ENCODE measurements at places on chromosomes 7 and 10. TPM values are rescaled to one million over a fixed set of nuclear protein-coding genes. Genes with fewer than 3 reads are reported as not detected.

DNA sequence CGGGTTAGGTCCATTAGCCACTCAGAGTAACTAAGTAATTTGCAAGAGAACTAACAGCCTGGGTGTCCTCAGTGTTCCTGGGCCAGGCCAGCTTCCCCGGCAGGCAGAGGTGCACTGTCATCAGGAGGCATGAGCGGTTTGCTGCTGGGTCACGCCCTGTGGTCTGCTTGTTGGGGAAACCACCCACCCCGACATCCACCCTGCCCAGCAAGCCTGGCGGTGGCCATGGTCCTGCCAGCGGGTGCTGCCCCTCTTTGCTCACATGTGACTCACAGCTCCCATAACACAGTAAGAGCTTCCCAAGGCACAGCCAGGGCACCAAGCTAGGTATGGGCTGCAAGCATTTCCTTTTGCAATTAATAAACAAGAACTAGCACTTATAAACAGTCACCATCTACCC, 75.9 kb downstream of the RGS10 start:
- DNase-seq: no peak

- no peak for DNase-seq
Observed at GRCh38 chr10:16606421-16606820, 84.7 kb upstream of the C1QL3 start.

DNA sequence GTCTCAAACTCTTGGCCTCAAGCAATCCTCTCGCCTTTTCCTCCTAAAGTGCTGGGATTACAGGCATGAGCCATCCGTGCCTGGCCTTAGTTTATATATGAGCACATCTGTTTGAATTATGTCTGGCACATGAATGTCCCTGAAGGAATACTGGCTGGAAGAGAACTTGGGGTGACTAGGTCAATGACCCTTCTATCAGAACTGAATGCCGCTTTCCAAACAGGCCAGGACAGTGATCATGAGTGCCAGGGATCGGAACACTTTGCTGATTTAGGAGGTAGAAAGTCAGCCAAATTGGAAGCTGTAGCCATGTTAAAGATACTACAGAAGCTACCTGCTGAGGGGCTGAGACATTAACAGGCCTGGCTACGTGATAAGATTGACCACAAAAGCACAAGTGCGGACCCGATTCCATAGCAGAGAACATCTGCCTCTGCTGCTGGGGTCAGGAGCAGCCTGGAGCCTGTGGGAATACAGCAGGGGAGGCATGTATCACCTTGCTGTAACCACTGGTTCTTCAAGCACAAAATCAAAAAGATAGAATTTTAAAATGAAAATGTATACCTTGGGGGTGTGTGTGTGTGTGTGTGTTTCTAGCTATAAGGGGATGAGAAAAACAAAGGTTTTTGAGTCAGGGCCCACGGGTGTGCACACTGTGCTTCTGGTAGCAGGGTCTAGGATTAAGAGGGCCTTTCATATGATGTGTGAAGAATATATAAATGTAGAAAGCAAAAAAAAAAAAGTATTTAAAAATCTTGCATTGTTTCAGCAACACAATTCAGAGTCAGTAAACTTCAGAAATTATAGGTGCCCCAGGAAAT, 293.7 kb downstream of the BBS9 start:
- no peak for DNase-seq

The NPC1L1 gene
- not detected for total RNA-seq

- DNase-seq: no peak
Observed at GRCh38 chr7:111009526-111010040, 81.3 kb upstream of the LRRN3 start.

DNA sequence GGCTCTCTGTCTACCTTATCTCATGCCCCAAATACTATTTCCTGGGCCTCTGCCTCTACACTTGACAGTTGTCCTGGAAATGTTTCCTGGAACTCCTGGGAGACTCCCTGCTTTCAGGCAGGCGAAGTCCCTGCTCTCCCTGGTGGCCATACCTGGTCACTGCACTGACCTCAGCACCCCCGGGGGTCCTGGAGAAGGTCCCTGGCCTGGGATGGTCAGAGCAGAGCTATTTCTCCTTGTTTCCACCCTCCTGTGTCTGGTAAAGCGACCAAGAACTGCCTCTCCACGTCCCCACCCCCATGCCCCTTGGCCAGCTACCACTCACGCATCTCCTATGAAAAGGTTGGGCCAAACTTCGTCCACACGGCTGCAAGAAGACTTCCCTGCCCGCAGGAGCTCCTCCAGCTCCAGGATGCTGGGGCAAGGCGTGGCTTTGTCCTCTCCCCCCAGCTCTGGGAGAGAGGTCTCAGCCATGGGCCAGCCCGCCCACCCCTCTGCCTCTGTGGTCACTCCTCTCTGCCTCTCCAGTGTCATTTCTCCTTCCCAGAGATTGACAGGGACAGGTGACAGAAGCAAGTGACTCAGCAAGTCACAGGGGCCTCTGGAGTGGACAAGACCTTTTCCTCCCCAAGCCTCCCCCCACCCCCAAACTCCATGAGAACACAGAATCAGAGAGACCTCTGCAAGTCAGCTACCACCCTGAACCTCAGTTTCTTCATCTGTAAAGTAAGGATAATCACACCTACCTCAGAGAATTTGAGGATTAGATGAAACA, 2.6 kb upstream of the SAMD8 start:
- no peak for DNase-seq

DNA sequence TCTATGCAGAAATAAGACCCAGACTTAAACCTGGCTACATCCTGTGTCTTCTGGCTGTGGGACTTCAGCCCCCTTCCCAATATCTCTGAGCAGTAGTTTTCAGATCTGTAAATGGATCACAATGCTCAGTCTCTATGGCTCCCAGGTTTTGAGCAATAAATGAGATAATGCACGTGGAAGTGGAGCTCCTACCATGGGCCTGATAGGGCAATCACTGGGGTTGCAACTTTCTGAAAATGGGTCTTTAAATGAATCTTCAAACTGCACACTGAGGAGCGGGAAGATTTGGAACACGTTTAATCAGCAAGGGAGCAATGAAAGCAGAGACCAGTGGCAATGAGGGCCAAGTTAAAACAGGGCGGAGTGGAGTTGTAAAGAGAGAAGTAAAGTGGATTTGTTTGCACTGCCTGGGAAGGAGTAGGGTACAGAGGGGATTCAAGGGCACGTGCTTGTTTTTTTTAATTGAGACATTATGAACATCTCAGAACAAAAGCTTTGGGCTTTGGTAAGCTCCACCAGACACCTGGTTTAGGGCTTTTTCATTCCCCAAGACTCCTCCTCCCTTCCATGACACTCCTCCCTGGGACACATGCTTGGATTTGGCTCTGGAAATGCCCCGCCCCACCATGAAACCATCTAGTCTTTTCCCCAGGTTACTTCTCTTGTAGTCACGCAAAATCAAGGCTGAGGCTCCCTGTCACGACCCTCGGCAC, 42.7 kb downstream of the PAPSS2 start:
- no peak for DNase-seq

DNA sequence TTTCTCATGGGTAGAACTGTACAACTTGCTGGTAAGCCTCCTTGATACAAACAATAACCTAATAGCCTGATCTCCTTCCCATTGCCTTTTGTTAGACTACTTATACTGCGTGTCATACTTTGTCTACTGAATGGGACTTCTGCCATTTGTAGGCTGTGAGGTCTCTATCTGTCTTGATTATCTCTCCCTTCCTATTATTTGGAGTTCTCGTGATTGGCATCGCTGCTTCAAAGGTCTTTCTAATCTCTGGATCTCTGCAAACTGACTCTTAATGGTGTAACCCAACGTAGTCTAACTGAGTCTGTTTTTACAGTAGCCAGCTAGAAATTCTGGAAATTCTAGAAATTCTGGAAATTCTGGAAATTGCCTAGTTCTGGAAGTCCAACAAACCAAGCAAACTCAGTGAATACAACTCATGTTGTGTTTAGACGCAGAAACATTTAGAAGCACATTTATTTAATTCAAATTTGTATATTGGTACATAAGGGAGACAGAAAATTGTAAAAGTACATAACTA, 29.8 kb downstream of the PHYHIPL start:
- DNase-seq: no peak

The ECHS1 gene
- 75.0 TPM for total RNA-seq

DNA sequence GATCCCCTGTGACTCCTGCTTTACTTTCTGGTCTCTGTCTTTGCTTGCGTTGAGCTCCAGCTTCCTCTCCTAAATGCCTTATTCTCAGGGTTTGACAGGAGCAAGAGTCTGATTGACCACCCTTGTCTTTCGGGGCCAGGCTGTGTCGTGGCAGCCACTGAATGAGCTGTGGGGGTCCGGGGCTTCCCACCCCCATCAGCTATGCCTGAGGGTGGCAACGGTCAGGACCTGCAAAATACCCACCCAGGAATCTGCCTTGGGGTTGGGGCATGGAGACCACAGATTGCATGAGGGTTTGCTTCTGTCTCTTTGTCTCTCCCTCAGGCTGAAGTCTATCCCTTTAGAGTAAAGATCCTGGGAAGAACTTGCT, 20.6 kb downstream of the SMKR1 start:
- no peak for DNase-seq

GRCh38 chr7:158827411-158828132, 1.7 kb downstream of the ESYT2 start:
- DNase-seq: no peak

DNA sequence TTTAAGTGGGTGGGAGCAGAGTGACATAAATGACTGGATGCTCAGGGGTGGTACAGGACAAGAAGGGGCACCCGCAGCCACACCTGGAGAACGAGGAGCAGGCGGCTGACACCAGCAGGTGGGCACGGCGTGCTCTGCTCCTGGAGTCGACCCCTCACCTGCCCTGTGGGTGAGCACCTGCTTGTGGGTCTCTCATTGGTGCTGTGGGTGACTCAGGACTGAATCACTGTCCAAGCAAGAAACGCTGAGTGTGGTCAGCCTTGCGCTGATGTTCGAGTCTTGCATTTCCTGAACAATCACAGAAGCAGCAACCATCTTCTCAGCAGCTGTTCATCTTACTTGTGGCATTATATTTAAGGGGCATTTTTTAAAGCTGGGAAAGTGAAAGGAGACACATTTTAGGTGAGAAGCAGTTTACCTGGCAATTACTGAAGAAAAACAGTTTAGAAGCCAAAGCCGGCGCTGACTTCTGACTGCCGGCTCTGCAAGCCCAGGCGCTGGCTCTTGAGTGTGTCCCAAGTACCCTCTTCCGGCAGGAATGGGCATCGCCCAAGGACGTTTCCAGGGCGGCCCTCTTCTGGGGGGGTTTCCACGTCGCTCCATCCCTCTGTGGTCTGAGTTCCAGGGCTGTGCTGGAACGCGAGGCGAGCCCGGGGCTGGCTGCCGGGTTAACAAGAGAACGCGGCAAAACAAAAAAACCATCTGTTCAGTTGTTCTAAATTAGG, 145.2 kb upstream of the PFKP start:
- no peak for DNase-seq

All from esophagus squamous epithelium (tissue), 5 donors.